ENCODE measurements at places on chromosomes 3 and 15. TPM values are rescaled to one million over a fixed set of nuclear protein-coding genes. Genes with fewer than 3 reads are reported as not detected.

Gene SI
- total RNA-seq = not detected

Gene BRK1
- 98.9 TPM for total RNA-seq

- DNase-seq = no peak
Observed at GRCh38 chr3:131082871-131083863, 56.5 kb downstream of the NEK11 start.

DNA sequence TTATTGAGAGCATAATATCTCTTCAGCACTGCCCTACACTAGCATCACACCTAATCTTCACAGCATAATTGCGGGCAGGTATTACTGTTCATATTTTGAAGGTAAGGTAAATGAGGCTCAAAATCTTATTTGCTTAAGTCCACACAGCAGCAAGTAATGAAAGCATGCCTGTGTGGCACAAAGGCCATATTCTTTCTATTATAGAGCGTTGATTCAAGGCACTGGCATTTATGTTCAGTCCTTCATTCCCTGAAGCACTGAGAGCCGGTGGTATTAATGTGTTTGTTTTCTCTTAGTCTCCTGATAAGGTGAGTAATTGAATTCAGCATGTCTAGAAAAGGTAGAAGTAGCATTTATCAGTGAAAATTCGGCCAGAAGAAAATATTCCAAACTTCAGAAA lies 231.2 kb downstream of the BBX start:
- DNase-seq = no peak

DNA sequence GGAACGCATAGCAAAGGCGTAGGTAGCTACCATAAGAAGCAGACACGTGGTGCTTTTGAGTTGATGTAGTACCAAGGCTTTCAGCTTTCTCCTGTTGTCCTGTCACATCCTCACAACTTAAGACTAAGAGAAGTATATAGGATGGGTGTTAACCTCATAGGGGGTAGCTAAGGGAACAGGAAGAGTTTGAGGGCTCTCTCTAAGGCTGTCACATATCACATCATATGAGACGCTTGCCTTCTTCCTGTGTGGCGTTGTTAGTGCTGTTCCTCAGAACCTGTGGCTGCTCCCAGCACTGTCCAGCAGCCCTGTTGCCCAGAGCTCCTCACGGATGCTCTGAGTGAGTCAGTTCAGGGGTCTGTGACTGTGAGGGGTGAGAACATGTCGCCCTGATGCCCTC lies 14.7 kb downstream of the DHX30 start:
- DNase-seq = no peak
